ENCODE measurements at places on chromosomes 6 and 20.

GRCh38 chr6:106156863-106157262, 70.7 kb downstream of the PRDM1 start:
- DNase-seq, result no peak

- no peak for DNase-seq
These were observed 116.7 kb downstream of the SULF2 start for GRCh38 chr20:47668313-47669151.

- DNase-seq, result peak; percentile 73
These were observed 125.1 kb downstream of the SNX5 start for GRCh38 chr20:17843246-17844132.

DNA sequence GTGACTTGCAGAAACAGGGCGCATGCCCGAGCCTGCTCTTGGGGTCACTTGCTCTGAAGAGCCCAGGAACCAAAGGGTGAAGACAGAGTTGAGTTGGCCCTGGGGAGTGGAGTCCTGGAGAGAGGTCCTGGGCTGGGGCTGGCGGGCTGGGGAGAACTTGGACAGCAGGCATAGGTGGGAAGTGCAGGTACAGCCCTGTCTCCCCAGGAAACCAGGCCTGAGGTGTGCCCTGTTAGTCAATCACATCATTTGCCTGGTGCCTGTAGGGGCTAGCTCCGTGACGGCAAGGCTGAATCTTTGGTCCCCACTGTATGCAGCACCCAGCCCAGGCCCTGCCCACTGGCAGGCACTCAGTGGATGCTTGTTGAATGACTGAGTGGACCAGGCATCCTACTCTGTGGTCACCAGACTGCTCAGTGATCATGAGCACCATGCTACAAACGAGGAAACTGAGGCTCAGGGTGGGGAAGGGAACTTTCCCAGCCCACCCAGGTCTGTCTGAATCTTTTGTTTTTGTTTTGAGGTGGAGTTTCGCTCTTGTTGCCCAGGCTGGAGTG, 15.6 kb upstream of the NOL4L start:
- DNase-seq, result no peak

- no peak for DNase-seq
These were observed 42.9 kb upstream of the ZFP64 start for GRCh38 chr20:52234302-52235045.

GRCh38 chr20:3250091-3250504, 11.1 kb upstream of the SLC4A11 start:
- no peak for DNase-seq

- no peak for DNase-seq
These were observed 14.4 kb downstream of the KCNQ5 start for GRCh38 chr6:72636215-72636614.

- DNase-seq, result peak; percentile 74
These were observed 11.6 kb downstream of the TNFAIP3 start for GRCh38 chr6:137878486-137879285.

GRCh38 chr6:167392631-167393316, 67.9 kb downstream of the TTLL2 start:
- no peak for DNase-seq

GRCh38 chr6:30061858-30062458, 893 bp downstream of the POLR1H start:
- no peak for DNase-seq

DNA sequence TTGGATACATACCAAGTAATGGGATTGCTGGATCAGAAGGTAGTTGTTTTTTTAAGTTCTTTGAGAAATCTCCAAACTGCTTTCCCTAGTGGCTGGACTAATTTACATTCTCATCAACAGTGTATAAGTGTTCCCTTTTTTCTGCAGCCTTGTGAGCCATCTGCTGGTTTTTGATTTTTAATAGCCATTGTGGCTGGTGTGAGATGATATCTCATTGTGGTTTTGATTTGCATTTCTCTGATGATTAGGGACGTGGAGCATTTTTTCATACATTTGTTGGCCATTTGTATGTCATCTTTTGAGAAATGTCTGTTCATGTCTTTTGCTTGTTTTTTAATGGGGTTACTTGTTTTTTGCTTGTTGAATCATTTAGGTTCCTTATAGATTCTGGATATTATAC, 34.8 kb downstream of the TOP1 start:
- DNase-seq, result no peak

DNA sequence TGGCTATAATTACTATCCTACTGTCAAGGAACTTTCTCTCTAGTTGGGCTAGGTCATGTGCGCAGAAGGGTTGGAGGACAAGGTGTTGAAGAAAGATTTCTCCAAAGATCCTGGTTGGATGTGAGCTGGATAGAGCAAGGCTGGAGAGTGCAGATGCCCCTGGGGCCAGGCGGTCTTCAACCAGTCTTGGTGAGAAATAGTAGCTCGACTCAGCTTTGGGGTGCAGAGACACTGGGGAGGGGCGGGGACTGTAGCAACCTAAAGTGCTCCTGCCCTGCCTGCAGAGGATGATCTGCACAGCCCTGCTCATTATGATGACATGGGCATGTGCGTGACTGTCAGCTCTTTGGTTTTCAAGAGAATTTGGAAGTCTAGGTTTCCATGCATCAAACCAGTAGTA, 35.9 kb downstream of the PHACTR3 start:
- no peak for DNase-seq

DNA sequence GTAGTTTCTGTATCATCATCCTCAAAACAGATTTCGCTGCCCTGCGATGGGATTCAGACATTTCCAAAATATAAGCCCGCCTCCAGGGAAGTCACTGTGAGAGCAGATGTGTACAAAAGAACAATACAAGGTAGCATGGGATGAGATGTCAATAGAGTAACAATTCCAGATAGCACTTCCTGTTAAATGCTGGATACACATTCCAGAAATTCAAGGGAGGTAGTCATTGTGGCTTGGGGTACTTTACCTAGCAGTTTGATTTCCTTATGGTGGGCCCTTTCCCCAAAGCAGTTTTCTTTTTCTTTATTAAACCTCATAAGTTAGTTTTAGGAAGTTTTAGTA, 2.5 kb downstream of the RNF217 start:
- no peak for DNase-seq

DNA sequence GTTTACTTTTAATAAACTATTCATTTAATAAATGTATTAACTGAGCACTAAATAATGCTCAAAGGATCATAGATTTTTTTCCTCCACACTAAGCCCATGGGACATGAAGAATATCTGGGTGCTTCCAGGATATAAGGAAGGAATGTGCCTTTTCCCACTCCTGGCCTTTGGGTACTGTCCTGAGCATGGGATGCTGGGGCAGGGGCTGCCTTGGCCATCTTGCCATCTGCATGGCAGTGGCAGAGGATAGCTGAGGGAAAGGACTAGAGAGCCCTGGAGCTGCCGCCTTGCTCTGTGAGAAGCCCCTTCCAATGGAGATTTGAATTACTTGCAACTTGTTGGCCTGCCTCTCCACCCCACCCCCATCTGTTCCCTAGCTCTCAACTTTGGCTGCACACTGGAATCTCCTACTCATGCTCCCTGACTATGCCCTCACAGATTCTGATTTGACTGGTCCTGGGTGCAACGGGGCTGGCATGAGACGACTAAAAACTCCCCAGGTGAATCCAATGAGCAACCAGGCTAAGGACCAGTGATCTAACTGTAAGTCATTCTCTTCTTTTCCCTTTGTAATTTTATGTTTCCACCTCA, 15.6 kb downstream of the DDRGK1 start:
- DNase-seq, result no peak

GRCh38 chr6:17101422-17102257, at the start of gene STMND1:
STMND1 (plus strand) TSS chr6:17102050; CDS start chr6:17102258, 208 bp downstream.
- no peak for DNase-seq

- DNase-seq, result peak; percentile 58
These were observed 204.8 kb downstream of the ADGB start for GRCh38 chr6:146803601-146804000.

GRCh38 chr6:134735461-134735860, 214.4 kb downstream of the ALDH8A1 start:
- DNase-seq, result no peak

GRCh38 chr20:20580139-20580538, 132.3 kb downstream of the RALGAPA2 start:
- no peak for DNase-seq

Data from left cardiac atrium (tissue), 4 donors.